Kasumi-1 (cell line): ENCODE measurements at places on chromosomes 3 and 15.

GRCh38 chr3:129656659-129657247, 50.3 kb upstream of the PLXND1 start:
- no peak for DNase-seq

GRCh38 chr3:35968043-35968622, 328.8 kb downstream of the ARPP21 start:
- DNase-seq, result no peak

DNA sequence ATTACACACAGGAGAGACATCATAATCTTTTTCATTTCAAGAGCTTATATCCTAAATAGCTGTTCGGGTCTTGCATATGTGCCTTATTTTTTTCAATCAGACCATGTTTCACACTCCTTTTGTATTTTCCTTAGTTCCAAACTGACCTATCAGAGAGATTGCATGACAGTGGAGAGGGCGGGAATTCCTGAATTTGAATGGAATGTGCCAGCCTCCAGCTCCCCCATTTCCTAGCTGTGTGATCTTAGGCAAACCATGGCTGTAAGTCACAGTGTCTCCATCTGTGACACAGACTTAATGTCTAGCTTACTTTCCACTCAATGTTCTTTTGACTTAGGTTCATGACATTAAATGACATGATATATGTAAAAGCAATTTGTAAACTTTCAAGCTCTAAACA, 62.0 kb upstream of the CSTA start:
- no peak for DNase-seq

GRCh38 chr3:71421820-71422566, 161.5 kb downstream of the FOXP1 start:
- DNase-seq, result no peak

DNA sequence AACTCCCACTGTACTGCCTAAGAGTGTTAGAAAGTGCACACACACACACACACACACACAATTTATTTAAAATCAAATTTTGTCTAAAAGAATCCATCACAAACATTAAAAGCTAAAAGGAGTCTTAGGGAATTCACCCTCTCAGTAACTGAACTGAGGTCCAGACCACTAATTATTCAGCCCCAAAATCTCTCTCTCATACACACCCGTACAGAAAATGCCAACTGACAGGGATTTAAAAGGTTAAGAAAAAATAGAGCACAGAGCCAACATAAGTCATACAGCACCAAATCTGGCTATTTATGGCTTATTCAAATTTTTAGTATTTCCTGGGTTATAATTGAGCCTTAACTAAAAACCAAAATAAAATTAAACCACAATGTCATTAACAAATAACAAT, 20.7 kb downstream of the GBE1 start:
- DNase-seq, result no peak

DNA sequence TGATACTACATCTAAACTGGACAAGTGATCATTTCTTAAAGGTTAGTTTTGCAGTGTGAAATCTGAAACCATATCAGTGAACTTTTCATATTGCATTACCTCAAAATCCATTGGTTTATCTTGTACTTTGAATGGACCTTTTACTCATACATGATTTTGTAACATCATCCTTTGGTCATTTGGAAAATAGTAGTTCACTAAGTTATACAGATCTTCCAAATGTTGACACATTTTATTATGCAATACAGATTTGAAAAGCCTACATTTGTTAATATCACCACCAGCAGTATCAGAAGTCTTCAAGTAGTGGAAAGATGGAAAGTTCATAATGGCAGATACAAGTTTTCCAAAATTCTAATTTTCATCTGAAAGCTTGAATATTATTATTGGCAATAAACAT, 64.0 kb upstream of the CDV3 start:
- DNase-seq, result no peak

DNA sequence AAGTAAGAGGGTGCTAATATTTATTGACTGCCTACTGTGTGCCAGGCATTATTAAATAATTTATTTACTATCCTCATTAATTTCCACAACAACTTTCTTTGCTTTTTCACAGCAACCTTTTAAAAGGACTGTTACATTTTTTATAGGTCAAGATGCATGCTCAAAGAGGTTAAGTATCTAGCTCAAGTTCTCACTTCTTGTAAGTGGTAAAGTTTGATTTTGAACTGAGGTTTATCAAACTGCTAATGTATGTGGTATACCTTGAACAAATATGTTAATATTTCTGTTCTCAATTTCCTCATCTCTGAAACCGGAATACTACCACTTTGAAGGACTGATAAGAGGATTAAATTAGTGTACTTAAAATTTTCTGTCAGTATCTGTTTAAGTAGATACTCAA, 183.3 kb downstream of the AKAP13 start:
- no peak for DNase-seq

DNA sequence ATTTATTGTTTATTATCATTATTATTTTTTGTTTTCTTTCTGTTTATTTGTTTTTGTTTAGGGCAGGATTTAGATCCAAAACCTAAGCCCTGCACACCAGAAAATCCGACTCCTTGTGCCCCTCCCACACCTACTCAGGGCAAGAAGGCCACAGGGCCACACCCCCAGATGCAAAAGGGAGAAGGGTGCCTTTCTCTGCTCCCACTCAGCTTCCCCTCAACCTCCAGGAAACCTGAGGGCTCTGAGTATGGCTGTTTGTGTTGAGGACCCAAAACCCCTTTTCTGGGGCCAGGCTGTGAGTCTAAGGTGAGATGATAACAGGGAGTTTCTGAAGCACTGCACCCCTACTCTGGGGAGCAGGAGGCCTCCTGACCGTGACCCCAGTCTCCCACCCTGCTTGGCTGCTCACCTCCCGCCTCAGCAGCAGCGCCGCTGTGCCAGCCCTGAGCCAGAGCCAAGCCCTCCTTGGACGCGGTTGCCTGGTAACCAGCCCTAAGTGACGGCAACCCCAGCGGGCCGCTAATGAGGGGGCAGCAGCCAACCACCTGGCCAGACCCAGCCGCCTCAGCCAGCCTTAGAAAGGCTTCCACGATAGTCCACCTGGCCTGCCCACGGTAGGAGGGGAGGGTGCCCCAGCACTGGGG, 6.4 kb upstream of the C15orf39 start:
- no peak for DNase-seq

GRCh38 chr3:100076731-100077529, 37.4 kb downstream of the FILIP1L start:
- DNase-seq, result no peak

DNA sequence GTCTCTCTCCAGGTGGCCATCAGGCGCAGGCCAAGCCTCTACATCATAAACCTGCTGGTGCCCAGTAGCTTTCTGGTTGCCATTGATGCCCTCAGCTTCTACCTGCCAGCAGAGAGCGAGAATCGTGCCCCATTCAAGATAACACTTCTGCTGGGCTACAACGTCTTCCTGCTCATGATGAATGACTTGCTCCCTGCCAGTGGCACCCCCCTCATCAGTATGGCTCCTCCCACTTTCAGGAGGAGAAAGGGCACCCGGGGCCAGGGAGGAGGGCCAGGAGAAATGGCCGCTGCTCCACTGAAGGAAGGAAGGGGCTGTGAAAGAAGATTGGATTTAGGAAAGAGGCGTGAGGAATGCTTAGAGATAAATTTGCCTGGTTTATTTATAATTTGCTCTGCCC, 6.6 kb downstream of the HTR3C start:
- DNase-seq, result no peak

DNA sequence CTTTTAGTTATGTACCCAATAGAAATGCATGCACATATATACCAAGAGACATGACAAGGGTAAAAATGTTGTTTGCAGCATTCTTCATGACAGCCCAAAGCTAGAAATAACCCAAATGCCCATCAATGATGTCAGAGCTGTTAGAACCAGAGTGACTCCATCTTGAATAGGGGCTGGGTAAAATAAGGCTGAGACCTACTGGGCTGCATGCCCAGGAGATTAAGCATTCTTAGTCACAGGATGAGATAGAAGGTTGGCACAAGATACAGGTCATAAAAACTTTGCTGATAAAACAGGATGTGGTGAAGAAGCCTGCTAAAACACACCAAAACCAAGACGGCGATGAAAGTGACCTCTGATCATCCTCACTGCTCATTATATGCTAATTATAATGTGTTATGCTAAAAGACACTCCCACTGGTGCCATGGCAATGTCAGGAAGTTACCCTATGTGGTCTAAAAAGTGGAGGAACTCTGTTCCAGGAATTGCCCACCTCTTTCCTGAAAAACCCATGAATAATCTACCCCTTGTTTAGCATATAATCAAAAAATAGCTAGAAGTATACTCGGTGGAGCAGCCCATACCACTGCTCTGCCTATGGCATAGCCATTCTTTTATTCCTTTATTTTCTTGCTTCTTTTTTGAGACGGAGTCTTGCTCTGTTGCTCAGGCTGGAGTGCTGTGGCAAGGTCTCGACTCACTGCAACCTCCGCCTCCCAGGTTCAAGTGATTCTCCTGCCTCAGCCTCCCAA, 32.9 kb downstream of the ZBTB11 start:
- no peak for DNase-seq

DNA sequence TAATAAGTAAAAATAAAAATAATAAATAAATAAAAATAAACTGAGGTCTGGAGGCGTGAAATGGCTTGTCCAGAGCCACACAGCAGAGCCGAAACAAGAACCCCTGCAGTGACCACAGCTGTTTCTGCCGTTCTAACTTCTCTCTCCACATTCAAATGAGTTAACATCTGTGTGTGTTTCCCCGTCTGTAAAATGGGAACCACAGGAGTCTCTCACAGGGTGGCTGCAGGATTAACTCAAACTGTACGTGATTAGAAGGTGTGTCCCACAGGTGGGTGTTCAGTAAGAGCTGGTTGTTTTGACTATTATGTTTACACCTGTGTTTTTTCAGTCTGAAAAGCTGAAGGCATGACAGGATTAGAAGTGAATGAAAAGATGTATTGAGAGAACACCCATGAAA, 27.0 kb upstream of the MUC4 start:
- no peak for DNase-seq

DNA sequence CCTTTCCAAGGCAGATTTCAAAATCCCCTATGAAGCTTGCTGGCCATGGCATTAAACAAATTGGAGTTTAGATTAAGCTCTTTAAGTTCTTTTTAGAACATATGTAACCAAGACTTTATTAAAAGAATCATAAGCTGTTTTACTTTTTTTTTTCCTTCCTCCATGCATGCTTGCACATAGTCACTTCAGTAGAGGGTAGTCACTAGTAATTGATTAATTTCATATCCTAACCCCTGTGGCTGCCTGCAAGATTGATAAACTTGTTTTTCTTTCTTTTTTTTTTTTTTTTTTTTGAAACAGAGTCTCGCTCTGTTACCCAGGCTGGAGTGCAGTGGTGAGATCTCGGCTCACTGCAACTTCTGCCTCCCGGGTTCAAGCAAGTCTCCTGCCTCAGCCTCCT, 33.3 kb upstream of the ZKSCAN7 start:
- DNase-seq, result no peak

GRCh38 chr15:38555686-38556334, 8.8 kb downstream of the RASGRP1 start:
- no peak for DNase-seq

GRCh38 chr3:55888282-55888885, 401.3 kb upstream of the WNT5A start:
- no peak for DNase-seq

GRCh38 chr3:137201066-137201465, 243.3 kb downstream of the IL20RB start:
- DNase-seq, result no peak

GRCh38 chr3:35522450-35522849, 116.9 kb upstream of the ARPP21 start:
- no peak for DNase-seq

GRCh38 chr15:80934761-80935221, 54.8 kb downstream of the MESD start:
- DNase-seq, result no peak

- DNase-seq, result peak; percentile 2
Measured at GRCh38 chr3:31934018-31934417, 47.0 kb downstream of the OSBPL10 start.

DNA sequence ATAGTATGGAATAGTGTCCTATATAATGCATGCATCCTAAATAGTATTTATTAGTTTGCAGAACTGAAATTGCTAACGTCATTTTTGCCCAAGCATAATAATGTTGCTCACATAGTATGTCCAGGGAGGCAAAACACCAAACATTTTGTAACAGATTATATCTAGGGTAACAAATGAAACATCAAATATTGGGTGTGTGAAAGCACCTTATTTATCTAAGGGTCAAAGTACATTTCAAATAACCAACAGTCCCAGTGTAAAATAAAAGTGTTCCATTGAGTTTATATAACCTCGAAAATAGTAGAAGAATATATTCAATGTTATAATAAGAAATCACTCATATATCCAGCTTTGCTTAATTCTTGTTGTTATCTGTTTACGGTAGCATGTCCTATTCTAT, 363.1 kb downstream of the CADM2 start:
- no peak for DNase-seq

GRCh38 chr15:76791511-76791910, 113.6 kb downstream of the SCAPER start:
- no peak for DNase-seq

DNA sequence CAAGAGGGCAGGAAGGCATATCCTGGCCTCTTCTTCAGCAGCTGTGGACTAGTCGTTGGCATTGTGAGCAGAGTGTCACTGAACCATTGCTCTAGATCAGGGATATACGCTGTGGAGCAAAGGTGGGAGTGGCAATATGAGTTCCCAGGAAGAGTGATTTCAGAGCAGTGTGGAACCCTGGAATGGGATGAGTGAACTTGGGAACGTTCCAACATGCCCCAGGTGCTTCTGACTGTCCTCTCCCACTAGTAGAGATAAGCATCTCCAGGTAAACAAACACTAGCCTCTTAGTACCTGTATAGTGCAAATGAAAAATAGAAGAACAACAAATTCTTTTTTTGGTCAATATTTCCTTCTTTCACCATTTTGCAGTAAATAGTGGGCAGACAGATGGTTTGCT, 123.6 kb upstream of the VEPH1 start:
- DNase-seq, result no peak

GRCh38 chr15:74540161-74540760, 759 bp upstream of the ARID3B start:
- peak; percentile 56 for DNase-seq

GRCh38 chr15:65076486-65077290, at the start of gene KBTBD13:
KBTBD13 (plus strand) TSS chr15:65076746; CDS start chr15:65076816, 70 bp downstream.
- DNase-seq, result no peak

GRCh38 chr3:88033808-88034207, 25.0 kb downstream of the CGGBP1 start:
- no peak for DNase-seq

GRCh38 chr3:151384741-151385174, at the start of gene P2RY12:
P2RY12 (minus strand) TSS chr3:151384753; CDS start chr3:151338845, 45,908 bp downstream.
- peak; percentile 44 for DNase-seq

DNA sequence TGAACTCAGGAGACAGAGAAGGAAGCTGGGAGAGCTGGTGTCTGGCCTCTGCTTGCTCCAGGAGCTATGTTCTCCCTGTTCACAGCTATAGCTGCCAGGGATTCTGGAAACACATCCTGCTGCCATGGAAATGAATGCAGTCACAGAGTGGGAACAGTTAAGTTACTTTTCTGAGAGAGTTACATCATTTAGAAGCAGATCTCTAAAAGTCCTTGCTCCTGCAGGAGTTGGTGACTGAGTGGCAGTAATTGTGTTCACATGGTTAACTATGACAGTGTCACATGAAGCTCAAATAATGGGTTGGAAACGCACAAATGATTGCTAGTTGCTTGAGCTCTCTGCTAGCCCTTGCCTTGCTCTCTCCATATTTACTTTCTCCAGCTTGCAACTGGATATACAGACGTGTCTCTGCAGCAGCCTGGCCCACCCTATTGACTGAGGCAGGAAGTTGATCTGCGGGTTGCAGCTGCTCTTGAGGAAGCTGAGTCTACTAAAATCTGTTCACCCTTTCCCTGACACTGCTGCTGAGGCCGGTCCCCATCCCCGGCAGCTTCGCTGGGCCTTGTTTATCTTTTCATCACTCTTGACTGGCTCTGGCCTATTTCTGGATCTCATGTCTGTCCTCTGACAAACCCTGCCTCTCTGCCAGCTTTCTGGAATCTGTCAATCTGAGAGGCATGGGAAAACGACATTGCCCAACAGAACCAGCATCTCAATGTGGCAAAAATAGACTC, 16.7 kb upstream of the ISLR start:
- DNase-seq, result no peak
